ENCODE measurements at places on chromosomes 4 and X.

DNA sequence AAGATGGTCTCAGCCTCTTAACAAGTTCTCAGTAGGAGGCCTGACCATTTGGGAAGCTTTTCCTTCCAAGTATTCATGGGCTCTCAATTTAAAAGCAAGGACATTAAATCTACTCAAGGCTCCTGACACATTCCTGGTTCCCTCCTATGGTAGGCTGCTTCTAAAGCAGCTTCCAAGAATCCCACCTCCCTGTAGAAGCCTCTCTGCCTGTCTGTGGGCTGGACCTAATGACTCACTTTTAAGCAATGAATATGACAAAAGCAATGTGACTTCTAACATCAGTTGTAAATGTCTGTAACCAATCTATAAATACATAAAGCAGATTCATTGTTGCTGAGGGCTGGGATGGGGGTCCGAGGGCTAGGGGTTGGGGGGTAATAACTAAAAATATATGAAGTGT lies 99.5 kb upstream of the FAM9B start:
- DNase-seq: no peak

DNA sequence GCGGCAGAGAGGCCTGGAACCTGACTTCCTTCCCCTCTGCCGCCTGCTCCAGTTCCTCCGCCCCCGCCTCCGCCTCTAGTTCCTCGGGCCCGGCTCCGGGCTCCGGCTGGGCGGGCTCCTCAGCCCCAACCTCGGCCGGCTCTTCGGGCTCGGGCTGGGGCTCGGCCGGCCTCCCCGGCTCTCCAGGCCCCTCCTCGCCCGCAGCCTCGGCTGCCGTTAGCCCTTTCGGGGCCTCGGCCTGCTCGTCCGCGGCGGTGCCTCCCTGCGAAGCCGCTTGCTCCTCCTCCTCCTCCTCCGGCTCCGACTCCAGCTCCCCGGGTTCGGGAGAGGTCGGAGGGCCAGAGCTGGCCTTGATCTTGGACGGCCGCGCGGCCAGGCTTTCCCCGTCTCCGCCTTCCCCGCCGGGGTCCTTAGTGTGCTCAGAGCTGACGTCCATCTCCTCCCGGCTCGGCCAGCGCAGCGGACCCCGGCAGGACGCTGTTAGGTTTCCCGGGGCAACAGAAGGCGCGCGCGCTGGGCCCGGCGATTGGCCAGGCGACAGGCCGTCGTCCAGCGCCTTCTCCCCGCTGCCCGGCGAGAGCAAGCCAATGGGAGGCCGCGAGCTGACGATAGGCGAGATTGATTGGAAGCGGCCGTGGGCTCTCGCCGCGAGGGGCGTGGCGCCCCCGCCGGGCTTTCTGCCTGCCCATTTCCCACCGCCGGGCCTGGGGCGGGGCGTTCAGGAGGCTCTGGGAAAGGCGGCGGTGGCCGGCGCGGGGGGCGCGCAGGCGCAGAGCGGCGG lies 479 bp upstream of the TADA2B start:
- peak; percentile 92 for DNase-seq

- no peak for DNase-seq
These were observed 4.6 kb downstream of the RASSF6 start for GRCh38 chr4:73615613-73616012.

GRCh38 chrX:6574762-6575161 lies 39.8 kb upstream of the VCX3A start:
- no peak for DNase-seq

Measured in stimulated activated CD4-positive, alpha-beta T cell treated with anti-CD3 and anti-CD28 coated beads, Interleukin-4, amount 100 ng/mL, for 24 hours (primary cell).